Epithelial cell of esophagus (primary cell): ENCODE measurements at places on chromosomes 2 and 18.
A peak's percentile ranks its signal among the peaks of the same experiment; 100 is the strongest.

- DNase-seq: peak; percentile 44
Observed at GRCh38 chr2:39696838-39697237, 31.1 kb downstream of the TMEM178A start.

- DNase-seq: no peak
Observed at GRCh38 chr2:64582774-64583340, 58.7 kb downstream of the AFTPH start.

DNA sequence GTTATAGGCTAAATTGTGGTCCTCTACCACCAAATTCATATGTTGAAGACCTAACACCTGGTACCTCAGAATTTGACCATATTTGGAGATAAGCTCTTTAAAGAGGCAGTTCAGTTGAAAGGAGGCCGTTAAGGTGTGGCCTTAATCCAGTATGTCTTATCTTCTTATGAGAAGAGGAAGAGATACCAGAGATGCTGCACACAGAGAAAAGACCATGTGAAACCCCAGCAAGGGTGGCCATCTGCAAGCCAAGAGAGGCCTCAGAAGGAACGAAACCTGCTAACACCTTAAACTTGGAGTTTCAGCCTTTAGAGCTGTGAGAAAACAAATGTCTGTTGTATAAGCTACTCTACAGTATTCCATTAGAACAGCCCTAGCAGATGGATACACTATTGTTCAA is 528.1 kb upstream of the DCC start:
- no peak for DNase-seq

DNA sequence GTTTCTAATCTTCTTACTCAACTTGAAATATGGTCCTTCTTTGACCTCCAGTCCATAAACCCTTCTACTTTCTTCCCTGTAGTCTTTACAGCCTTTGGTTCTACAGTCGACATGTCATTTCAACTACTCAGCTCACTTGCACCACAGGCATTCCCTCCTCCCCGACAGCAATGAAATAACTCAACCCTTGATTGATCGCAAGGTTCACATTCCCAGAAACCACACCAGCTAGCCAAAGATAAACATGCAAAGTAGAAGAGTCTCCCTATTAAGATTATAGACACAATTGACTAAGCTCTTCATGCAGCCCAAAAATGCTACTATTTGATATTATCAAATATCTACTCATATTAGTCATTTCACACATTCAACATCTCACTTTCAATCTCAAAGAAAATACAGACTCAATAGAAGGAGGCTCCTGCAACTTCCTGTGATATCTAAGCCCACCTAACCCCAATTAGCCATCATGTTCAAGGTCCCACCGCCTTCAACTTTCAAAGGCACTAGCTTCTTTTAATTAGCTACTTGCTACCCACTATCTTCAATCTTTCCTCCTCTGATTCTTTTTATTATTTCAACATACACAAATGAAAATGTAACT is 50.8 kb downstream of the RTTN start:
- DNase-seq: no peak

DNA sequence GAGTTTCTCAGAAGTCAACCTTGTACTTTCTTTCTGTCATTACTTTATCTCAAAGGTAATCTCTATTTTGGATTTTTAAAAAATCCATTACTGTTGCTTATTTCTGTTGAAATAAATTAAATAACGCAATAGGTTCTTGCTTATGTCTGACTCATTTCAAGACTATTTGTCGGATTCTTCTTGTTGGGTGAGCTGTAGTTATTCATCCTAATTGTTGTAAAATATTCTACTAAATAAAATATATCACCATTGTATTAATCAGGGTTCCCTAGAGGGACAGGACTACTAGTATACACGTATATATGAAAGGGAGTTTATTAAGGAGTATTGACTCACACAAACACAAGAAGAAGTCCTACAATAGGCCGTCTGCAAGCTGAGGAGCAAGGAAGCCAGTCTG is 403.9 kb upstream of the CYRIA start:
- no peak for DNase-seq

GRCh38 chr2:25365241-25365640 is 23.5 kb upstream of the DNMT3A start:
- DNase-seq: peak; percentile 60

DNA sequence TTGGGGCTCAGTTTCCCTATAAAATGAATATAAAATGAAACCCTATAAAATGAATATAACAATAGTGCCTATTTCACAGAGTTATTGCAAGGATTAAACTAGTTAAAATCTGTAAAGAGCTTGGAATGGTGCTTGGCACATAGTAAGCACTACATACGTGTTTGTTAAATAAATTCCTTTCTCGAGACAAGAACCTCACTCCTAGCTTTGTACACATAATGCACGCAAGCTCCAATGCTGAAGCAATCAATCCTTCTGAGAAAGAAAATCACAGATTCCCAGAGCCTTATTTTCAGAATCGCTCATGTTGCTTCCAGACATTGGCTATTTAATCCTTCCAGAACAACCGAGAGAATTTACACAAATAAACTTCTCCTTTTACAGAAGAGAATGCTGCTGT is 440.9 kb downstream of the IRS1 start:
- DNase-seq: no peak

GRCh38 chr2:179274749-179275148 is 10.1 kb upstream of the SESTD1 start:
- no peak for DNase-seq

DNA sequence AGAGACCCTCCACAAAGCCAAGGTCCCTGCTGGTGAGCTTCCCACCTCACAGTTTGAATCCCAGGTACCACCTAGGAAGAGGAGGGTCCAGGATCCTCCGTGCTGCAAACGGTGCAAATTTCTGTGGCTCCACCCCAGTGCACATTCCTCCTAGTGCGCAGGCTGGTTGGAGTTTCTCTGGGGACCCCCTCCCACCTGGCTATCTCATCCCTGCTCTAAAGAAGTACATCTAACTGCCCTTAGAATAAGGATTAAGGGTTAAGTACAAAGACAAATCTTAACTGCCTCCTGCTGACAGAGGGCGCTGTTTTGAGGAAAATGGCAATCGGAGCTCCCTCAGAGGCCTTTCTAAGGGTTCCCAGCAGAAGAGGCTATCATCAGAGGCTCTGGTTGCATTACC is 109.6 kb upstream of the FSIP2 start:
- DNase-seq: peak; percentile 29

DNA sequence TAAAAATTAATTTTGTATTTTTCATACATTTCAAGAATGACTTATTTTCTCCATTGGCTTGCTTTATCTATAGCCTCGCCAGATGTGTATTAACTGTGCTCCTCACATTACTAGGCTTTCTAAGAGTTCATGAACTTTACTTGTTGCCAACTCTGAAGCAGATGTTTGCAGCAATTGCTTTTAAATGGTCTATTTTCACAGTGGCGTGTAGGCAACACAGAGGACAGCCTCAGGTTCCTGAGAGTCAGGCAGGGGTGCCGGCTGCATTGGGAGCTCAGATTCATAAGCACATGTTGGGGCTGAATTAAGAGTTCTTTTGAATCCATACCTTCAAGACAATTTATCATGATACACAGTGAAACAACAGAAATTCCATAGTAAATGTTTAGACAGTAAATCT is 179.2 kb upstream of the PXDN start:
- no peak for DNase-seq

GRCh38 chr2:138794724-138795123 is 14.5 kb upstream of the NXPH2 start:
- no peak for DNase-seq

DNA sequence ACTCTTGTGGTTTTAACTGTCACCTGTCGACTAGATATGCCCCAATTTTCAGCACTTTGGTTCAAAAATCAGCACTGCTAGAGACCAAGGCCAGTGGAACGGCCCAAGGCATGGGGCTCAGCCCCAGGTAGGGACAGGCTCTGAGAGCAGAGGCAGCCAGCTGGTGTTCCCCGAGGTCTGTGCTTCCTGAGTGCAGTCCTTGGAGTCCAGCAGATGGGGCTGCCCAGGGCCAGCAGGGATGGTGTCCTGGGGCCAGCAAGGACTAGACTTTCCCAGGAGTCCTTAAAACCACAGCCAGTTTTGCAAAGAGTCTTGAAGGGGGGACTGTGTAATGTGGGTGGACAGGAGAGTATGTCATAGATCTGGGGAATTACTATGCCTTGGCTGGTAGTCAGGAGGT is 56.3 kb downstream of the POMC start:
- no peak for DNase-seq

GRCh38 chr2:29765721-29766120 is 155.7 kb downstream of the ALK start:
- no peak for DNase-seq

GRCh38 chr2:11914455-11914854 is 168.0 kb downstream of the LPIN1 start:
- peak; percentile 92 for DNase-seq

DNA sequence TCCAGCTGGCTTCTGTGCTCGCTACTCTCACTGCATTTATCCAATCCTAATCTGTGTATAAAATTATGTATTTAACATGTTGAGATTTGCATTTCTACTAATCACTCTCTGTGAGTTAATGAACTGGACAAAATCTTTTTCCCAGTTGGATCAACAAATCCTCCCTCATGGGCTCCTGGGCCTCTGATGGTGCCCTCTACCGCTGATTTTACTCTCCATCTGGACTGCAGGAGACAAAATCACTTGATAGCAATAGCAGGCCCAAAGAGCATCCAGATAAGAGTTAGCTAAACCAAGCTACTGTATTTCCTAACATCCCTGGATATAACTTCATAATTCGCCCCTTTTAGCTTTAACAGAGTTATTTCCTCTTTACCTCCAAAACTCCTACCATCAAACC is 14.4 kb downstream of the REG3G start:
- DNase-seq: no peak

- peak; percentile 60 for DNase-seq
Observed at GRCh38 chr2:36459725-36460137, 104.2 kb downstream of the CRIM1 start.

DNA sequence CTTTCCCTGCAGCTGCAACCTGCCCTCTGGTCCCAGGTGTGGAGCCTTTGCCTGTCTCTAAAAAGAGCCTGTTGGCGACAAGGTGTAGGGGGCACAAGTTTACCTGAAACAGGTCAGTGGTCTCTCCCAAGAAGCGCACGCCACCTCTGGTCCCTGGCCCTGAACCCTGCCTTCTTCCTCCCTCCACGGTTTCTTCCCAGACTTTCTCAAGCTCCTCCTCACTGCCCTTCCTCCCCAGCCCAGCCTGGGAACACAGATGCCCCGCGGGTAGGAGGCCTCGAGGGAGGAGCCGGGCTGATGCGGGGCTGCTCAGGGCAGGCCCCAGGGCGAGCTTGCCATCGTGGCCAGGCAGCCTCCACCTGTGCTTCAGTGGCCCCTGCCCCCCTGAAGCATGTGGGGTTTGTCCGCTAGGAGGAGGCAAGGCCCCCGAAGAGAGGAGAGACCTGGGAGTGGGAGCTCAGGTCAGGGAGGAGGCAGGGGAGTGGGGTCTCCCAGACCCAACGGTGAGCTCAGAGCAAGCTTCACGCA is 89.5 kb downstream of the SMAD7 start:
- no peak for DNase-seq

DNA sequence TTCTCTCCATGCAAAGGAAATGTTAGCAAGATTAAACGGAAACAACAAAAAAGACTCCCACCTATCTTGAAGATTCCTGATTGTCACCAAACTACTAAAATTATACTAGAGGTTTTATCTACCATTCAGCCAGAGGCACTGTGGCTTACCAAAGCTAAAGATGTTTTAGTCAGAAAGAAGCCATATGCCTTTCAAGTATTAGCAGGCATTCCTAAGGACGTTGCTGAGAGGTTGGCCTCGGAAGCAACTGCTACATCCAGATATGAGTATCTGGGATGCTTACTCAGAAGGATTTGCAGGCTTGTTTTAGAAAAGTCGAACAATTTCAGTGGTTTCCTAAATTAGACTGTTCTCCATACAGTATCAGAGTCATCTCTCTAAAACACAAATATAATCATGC is 88.3 kb upstream of the UBE2E3 start:
- DNase-seq: no peak

DNA sequence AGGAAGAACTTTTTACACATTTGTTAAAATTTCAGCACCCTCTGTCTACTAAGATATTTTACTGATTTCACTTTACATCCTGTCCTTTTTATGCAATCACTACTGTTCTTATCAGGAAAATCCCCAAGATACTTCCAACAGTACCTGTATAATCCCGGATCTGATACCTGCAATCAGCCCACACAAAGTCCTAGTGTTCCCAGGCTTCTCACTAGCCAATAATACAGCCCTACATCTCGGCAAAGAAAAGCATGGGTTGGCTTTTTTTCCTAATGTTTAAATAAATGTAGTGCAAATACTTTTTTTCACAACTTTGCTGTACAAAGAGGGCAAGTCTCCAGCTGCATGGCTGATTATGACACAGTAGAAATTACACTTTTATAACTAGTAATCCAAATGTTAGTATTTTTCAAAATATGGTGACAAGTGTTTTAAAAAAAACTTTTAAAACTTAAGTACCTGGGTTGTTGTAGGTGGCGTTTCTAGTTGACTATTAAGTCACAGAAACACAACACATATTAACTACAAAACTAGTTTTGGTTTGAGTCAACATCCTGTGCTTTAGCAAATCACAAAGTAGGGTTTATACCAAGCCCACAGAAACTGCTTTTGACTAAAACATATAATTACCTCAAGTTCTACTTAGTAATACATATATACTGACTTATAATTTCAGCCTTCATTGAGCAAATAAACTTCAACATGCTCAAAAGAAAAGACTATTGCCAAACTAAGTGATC is 19.5 kb downstream of the CNOT11 start:
- no peak for DNase-seq

DNA sequence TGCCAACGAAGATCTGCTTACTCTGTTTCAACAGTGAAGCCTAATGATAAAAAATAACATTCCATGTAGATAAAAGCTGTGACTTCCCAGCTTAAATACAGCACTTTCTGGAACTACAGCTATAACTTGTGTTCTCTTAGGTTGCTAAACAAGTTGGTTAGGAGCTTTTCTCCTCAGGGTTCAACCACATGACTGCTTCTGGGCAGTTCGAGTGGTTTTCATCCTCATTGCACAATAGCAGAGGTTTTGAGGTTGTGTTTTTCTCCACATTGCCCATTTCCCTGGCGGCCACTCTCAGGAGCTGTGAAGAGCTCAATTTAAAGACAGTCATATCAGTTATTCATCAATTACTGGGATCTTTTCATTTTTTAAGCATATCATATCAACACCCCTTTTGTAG is 102.2 kb upstream of the CYP1B1 start:
- peak; percentile 66 for DNase-seq

GRCh38 chr2:49226360-49226759 is 72.0 kb upstream of the FSHR start:
- no peak for DNase-seq

DNA sequence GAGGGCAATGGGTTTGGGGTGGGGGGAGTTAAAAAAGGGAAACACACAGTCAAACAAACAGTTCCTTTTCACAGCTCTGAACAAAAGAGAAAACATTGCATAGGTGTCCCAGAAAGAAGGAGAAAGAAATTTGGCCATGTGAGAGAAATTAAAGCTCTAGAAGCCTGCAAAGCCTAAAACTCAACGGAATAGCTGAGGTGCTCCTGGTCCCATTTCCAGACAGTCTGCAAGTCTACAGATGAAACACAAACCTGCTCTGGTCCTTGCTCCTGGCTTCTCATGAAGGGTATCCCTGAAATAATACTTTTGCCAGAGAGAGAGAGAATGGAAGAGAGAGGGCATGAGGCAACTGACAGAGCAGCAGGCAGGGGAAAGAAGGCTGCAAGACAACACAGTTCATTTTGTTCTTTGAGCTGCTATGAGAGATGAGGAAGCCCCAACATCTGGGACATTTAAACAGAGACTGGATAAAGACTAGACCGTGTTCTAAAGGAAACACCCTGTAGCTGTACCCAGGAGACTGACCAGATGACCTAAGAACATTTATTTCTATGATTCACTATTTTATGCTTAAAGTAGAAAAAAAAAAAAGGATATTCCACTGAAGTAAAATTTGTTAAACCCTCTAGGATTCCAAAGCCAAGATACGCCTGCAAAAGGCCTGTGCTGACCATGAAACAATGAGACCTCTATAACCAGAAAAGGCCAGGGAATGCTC is 57.3 kb upstream of the CYP26B1 start:
- DNase-seq: no peak
